ENCODE measurements at places on chromosomes 7 and 10. TPM values are rescaled to one million over a fixed set of nuclear protein-coding genes. Genes with fewer than 3 reads are reported as not detected.

- peak overlapping the region; percentile 8 for H3K4me3 ChIP-seq
- H3K27me3 ChIP-seq, result no peaks in the 10 kb centered on the region
- H3K36me3 ChIP-seq, result no peaks in the 10 kb centered on the region
- H3K27ac ChIP-seq, result no peak overlapping the region
These were observed 837 bp upstream of the IGFBP3 start for GRCh38 chr7:45921699-45922519.

- DNase-seq, result no peak
- no peak overlapping the region for H3K4me3 ChIP-seq
- no peak overlapping the region for H3K27ac ChIP-seq
- H3K4me1 ChIP-seq, result no peaks in the 10 kb centered on the region
- no peaks in the 10 kb centered on the region for H3K36me3 ChIP-seq
- H3K27me3 ChIP-seq, result no peaks in the 10 kb centered on the region
These were observed 33.8 kb downstream of the NOLC1 start for GRCh38 chr10:102185811-102186527.

- no peak for DNase-seq
- no peak overlapping the region for H3K4me3 ChIP-seq
- H3K36me3 ChIP-seq, result no peaks in the 10 kb centered on the region
- H3K27ac ChIP-seq, result no peak overlapping the region
These were observed 22.5 kb downstream of the PLPP4 start for GRCh38 chr10:120479506-120479905.

DNA sequence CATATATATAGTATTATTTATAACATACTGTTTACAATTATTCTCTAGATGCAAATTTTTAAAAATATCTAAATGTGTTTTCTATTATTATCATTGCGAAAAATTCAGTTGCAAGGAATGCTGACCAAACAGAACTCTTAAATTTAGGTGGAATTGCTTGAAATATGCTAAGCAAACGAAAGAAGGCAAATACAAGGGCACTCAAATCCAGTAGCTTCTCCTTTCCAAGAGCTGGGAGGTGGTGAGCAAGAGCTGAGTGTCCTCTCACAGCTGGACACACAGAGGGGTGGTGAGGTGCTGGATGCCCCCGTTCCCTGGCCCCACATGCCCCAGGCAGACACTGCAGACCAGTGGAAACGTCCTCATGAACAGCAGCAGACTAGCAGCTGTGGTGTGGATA is 166.0 kb downstream of the TAX1BP1 start:
- no peak overlapping the region for H3K27ac ChIP-seq
- no peaks in the 10 kb centered on the region for H3K4me1 ChIP-seq
- DNase-seq, result no peak
- H3K36me3 ChIP-seq, result no peaks in the 10 kb centered on the region
- H3K4me3 ChIP-seq, result no peak overlapping the region

DNA sequence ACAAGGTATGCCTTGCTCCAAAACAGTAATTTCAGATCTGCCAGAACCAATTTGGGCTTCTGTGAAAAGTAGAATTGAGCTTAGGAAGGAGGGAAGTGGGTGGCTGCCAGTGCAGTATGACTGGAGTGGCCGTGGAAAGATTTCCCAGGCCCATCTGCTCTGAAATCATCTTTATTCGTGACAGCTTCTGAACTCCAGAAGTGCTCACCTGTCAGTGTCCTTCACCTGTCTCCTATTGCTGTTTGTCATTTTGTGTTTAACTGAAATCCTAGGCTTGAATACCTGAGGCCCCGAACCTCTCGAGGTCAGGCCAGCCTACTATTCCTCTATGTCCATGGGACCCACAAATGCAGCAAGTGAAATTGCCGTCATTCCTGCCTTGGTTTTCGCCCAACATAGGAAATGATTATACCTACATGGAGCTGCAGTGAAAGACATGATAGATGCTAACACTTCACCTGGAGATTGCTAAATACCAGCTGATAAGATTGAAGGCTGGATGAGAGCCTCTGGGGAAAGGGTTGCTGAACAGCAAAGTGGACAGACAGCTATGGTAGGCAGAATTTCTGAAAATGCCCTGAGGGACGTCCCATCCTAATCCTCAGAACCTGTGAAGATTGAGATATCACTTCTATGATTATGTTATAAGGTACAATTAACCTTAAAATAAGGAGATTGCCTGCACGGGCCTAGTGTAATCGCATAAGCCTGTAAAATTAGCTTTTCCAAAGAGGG is 82.1 kb downstream of the C1GALT1 start:
- H3K27me3 ChIP-seq, result no peaks in the 10 kb centered on the region
- H3K36me3 ChIP-seq, result no peaks in the 10 kb centered on the region
- no peak overlapping the region for H3K27ac ChIP-seq
- H3K4me3 ChIP-seq, result no peak overlapping the region

The HOXA6 gene
- 3.8 TPM for total RNA-seq

DNA sequence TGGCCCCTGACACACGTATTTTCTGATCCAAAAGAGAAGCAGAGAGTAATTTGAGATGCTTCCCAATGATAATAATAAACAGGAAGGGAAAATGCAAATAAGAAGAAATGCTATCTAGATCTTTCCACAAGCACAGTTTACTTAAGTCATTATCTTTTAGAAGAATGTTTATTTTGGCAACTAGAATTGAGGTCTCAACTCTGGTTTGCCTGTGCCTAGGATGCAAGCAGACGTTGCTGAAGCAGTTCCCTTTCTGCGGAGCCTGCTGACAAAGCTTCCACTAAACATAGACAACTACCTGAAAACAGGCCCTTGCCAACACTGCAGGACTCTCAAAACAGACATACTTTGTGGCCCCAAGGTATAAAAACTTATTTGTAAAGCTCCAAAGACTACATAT is 315.8 kb upstream of the POM121L12 start:
- H3K27me3 ChIP-seq, result no peaks in the 10 kb centered on the region
- no peaks in the 10 kb centered on the region for H3K4me1 ChIP-seq
- no peak for DNase-seq
- H3K27ac ChIP-seq, result no peak overlapping the region

- peak overlapping the region; percentile 43 for H3K4me3 ChIP-seq
- peaks cover 22% of the 10 kb centered on the region for H3K4me1 ChIP-seq
- peak; percentile 32 for DNase-seq
These were observed 2.2 kb downstream of the MAFK start for GRCh38 chr7:1532456-1533254.

The HECW1 gene
- total RNA-seq, result not detected

GRCh38 chr7:27066148-27066547 is 29.7 kb downstream of the HOXA1 start:
- H3K4me1 ChIP-seq, result peaks cover 6% of the 10 kb centered on the region
- H3K27me3 ChIP-seq, result no peaks in the 10 kb centered on the region
- H3K27ac ChIP-seq, result no peak overlapping the region
- H3K36me3 ChIP-seq, result no peaks in the 10 kb centered on the region
- H3K4me3 ChIP-seq, result no peak overlapping the region

DNA sequence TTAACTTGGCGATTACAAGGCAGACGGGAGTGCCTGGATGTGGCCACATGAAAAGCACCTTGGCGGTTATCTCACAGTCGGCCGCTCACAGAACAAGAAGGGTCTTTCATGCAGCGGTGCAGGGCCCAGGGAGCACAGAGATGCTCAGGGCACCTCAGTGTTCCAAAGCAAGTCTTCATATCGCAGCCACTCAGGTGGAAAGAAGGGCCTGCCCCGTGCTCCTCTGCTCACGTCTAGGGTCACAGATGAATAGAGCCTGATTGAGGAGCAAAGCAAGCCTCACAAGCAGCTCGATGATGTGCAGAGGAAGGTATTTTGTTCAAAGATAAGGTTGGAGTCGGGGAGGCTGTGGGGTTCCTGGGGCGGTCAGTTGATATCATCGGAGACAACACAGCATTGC is 297.8 kb downstream of the WDR11 start:
- no peak overlapping the region for H3K4me3 ChIP-seq
- no peaks in the 10 kb centered on the region for H3K4me1 ChIP-seq
- no peak for DNase-seq

GRCh38 chr10:121404611-121405010 is 193.6 kb downstream of the FGFR2 start:
- H3K4me3 ChIP-seq, result no peak overlapping the region
- H3K4me1 ChIP-seq, result no peaks in the 10 kb centered on the region
- H3K27me3 ChIP-seq, result no peaks in the 10 kb centered on the region
- H3K27ac ChIP-seq, result no peak overlapping the region

The AKR1C8 gene
- 0.23 TPM for total RNA-seq

DNA sequence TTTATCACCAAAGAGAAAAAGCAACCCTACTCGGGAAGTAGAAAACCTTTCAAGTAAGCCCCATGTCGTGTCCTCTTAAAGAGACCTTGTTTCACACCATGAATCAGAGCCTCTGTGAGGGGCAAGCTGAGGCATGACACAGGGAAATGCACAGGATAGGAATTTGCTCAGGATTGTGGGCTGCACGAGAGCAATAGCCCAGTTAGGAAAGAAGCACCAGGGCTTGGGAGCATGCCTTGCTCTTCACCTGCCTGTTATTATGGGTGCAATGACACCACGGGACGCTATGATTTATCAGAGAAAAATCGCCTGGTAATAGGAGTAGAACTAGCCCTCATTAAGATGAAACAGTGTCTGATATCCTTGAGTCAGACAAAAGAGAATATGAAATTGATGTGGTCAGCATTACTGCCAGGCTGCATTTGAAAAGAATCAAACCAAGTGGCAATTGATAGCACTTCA is 562.9 kb upstream of the NRP1 start:
- no peak overlapping the region for H3K4me3 ChIP-seq
- no peaks in the 10 kb centered on the region for H3K27me3 ChIP-seq
- no peaks in the 10 kb centered on the region for H3K36me3 ChIP-seq
- no peak for DNase-seq

- H3K27ac ChIP-seq, result no peak overlapping the region
- no peaks in the 10 kb centered on the region for H3K4me1 ChIP-seq
- no peaks in the 10 kb centered on the region for H3K27me3 ChIP-seq
- no peak for DNase-seq
- H3K36me3 ChIP-seq, result no peaks in the 10 kb centered on the region
These were observed 35.3 kb upstream of the TNKS2 start for GRCh38 chr10:91762878-91763277.

DNA sequence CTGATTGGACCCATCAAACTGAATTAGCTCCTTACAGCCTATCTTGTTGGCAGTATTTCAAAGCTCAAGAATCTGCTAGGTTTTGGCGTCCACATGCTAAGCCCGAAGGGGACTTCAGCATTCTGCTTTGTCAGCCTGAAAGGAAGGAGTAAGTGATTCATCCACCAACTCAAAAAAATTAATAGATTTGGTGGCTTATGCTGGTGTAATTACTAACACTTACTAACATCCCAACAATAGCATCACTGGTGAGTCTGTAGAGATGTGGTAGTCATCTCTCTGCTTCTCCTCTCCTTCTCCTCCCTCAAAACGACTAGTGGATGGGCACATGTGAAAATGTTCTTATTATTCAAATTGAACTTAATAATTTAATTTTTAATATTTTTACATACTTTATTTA is 53.8 kb upstream of the EGR2 start:
- H3K4me1 ChIP-seq, result no peaks in the 10 kb centered on the region
- H3K27me3 ChIP-seq, result no peaks in the 10 kb centered on the region
- no peak for DNase-seq

DNA sequence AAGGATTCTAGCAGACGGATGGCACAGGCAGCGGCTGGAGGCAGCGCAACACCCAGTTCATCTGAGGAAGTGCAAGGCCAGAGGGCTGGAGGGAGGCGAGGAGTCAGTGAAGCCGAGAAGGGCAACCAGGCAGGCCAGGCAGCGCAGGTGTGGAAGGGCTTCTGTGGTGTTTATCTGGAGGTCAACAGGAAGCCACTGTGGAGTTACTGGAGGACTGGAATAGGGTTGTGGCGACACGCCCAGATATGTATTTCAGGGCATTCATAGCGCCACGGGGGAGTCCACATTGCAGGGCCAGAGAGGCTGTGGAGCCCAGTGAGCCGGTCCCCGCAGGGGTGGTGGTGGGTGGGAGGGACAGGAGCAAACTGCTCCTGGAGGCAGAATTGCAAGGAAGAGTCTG is 150.6 kb downstream of the CDH23 start:
- no peaks in the 10 kb centered on the region for H3K27me3 ChIP-seq
- H3K4me1 ChIP-seq, result peaks cover 9% of the 10 kb centered on the region
- DNase-seq, result no peak
- H3K27ac ChIP-seq, result peak overlapping the region; percentile 20
- H3K4me3 ChIP-seq, result no peak overlapping the region

The UCN3 gene
- total RNA-seq, result 0.10 TPM

GRCh38 chr7:27640884-27641574 is 21.7 kb downstream of the HIBADH start:
- peak; percentile 75 for DNase-seq
- H3K27ac ChIP-seq, result peak overlapping the region; percentile 31
- H3K36me3 ChIP-seq, result peaks cover 4% of the 10 kb centered on the region
- H3K4me3 ChIP-seq, result peak overlapping the region; percentile 3
- no peaks in the 10 kb centered on the region for H3K27me3 ChIP-seq

All from SJCRH30 (cell line).